CD4-positive, alpha-beta T cell treated with Interleukin-17A for 1 hour (primary cell): ENCODE measurements at places on chromosomes 4 and X.

DNA sequence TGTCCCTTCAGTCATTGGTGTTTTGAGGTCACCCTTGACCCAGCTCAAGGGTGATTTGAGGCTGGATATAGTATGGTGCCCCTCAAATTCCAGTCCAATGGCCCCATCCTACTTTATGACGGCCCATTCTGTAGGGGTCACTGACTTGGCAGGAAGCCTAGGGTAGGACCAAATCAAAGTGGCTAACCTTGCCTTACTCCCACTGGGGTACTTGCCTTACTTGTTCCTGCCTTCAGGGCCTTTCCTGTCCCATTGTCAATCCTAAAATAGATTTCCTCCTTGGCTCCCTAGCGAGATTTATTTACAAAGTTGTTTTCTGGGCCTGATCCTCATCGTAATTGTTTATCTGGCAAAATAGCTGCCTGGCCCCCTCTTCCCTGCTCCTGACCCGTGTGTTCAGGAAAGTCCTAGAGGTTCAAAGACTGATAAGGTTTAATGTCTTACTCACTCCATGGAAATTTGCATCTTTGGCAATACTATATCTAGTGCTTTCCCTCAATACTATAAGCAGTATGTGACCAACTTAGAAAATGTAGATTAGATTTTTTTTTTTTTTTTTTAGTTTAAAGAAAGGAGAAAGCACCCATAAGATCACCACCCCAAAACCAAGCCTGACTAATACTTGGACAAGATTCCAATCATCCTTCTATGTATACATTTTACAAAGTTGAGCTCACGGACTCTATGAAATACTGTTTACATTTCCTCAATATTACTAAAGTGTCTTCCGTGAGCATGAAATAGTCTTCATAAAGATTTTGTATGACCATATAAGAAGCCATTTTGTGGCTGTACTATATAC, 44.8 kb downstream of the MSN start:
- no peak for DNase-seq

- no peak for DNase-seq
Observed at GRCh38 chr4:8090312-8090711, 68.3 kb downstream of the ABLIM2 start.

- no peak for DNase-seq
Observed at GRCh38 chrX:136147976-136148375, 643 bp downstream of the FHL1 start.

DNA sequence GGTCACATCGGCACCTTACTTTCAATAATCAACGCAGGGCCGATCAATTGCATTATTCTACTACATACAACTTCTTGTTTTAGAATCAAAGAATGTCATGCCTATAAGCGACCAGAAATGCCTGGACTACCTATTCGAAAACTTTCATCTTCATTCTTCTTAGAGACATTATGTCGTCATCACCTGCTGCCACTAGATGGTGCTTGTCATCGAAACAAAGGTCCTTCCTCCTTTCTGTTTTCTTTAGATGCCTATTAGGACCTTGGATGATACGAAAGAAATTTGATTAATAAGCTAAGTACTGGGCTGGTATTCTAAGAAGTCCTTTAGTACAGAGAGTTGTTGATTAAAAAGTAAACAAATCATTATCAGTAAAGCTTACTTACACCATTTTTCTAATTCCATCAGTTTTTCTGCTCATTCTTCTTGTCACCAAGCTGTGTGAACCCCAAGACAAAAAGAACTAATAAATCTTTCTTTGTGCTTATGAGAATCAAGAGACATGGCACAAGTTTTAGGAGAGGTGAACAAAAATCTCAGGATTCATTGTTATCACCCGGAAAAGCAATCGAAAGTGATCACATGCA, 154.5 kb upstream of the SLC4A4 start:
- peak; percentile 67 for DNase-seq

GRCh38 chrX:134803060-134803459, 144.8 kb upstream of the PLAC1 start:
- no peak for DNase-seq

DNA sequence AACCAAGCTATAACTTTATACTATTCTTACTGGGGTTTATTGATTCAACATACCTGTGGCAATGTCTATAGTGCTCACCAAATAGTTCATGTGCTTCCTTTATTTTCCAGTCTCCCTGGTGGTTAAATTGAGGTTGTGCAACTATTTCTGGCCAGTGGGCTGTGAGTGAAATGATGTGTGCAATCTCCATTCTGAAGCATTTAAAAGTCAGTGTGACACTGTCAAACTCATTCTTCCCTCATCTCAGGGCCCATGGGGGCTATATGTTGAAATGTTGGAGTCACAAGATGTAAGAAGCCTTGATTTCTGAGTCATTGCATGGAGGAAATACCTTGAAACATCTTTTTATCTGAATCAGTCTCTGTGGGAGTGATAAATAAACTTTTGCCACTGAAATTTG, 414.3 kb upstream of the RPS6KA3 start:
- no peak for DNase-seq

DNA sequence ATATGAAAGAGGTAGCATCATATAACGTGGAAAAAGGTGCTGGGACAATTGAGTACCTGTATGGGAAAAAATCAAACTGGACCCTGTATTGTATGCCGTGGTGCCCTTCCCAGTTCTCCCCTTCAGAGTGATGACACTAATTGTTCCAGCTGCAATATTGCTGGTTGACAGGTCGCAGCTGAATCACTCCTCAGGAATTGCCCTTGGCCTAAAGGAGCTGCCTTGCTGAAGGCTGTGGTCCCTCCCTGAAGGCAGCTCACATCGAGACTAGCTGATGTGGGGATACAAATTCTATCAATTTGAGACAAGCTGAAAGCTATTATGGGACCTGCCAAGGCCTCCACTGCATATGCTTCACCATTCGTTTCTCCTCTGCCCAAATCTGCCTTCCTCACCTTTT, 39.3 kb upstream of the CXCL8 start:
- no peak for DNase-seq

GRCh38 chr4:81625422-81626417, 154.0 kb upstream of the RASGEF1B start:
- no peak for DNase-seq

DNA sequence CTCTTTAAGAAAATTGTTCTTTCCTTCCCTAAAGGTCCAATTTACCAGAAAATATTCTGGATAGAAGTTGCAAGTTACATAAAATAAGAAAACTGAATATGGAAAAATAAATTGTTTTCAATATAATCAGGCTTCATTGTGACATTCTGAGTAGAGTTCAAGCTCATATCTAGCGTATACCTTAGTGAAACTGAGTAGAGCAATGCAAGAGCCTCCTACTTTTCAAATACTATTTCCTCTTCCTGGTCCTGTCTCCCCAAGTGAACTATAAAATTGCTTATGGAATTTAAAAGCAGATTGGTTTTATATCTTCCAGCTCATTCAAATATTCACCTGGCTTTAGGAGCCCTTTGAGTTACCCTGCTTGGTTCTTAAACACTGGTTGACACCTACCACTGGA, 189.3 kb upstream of the GALNT7 start:
- no peak for DNase-seq

DNA sequence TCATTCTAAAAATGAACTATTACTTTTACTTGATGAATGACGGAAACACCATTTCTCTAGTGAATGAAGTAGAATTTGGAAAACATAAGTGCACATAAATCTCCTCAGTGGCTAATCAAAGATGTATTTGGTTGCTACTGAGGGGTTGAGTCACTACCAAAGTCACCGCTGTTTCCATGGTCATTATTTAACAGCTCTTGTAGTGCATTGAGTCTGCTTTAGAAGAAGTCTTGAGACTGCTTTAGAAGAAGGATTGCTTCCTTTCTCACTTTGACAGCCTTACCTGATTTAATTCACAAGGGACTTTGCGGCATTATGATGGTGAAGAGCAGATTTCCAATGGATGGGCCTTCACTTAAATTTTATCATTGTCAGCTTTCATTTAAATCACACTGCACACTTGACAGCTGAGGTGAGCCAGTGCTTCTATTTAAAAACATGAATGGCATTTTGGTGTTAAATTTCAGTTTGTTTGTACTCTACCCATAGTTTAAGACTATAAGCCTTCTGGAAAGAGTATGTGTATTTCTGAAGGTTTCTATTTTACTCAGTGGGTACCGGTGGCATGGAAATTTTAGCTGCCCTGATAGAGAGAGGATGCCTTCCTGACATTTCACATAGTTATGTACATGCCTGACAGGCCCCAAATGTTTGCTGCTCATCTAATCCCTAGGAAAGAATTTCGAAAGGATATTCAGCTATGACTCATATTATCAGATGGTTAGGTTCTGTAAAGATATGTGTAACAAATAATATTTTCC, 9.5 kb downstream of the ASB5 start:
- DNase-seq, result no peak

- no peak for DNase-seq
Observed at GRCh38 chrX:24002792-24003191, 24.2 kb downstream of the KLHL15 start.

DNA sequence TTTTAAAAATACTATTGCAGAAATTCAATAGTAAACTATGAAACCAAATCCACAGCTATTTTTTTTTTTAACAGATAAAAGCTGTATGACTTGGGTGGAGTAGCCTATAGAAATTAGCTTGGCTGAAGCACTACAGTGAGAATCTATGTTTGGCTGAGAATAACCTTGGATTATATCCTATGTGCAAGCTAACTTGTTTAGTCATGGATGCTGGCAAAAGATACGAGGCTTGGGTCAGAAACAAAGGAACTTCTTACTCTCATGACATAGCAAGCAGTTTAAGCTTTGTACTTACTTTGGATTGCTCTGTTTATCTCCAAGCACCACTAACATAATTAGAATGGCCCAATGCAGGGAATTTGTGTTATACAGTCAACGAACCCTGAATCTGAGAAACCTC, 119.2 kb upstream of the GRID2 start:
- DNase-seq, result no peak

DNA sequence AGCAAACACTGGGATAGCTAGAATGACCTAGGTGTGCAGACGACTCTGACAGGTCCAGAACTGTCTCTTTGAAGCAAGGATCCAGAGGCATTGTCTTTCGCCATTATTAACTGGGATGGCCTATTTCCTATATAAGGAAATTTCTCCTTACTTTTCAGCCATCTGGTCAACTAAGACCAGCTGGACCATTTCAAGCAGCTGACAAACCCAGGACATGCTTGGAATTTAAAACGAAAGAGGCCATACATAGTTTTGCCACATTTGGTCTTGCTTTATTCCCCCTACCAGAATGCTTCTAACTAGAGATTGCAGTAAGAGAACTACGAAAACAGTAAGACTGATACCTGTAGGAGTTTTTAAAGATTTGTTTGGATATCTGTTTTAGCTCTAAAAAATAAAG, 87.0 kb downstream of the GLRA2 start:
- no peak for DNase-seq

- peak; percentile 54 for DNase-seq
Observed at GRCh38 chr4:153204728-153205648, 745 bp downstream of the TRIM2 start.

GRCh38 chr4:83022724-83023450, 12.1 kb upstream of the COPS4 start:
- no peak for DNase-seq

- peak; percentile 17 for DNase-seq
Observed at GRCh38 chr4:147617841-147618691, 869 bp downstream of the TMEM184C start.

GRCh38 chrX:20545538-20545937, 278.8 kb upstream of the RPS6KA3 start:
- DNase-seq, result no peak

GRCh38 chr4:94507708-94508107, 56.0 kb downstream of the PDLIM5 start:
- no peak for DNase-seq

DNA sequence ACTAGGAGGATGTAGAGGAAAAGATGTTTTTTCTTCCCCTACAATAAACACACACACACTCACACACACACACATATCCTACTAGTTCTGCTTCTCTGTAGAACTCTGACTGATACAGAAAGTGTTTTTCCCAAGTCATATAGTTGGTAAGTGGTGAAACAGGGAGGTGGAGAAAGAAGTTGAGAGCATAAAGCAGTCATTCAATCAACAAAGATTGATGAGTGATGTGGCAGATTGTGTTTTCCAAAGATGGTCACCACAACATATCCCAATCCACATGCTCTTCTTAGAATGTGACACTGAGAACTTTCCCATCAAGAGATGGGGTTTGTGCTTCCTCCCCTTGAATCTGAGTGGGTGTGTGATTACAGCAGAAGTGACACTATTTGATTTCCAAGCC, 123.4 kb upstream of the ATP6AP2 start:
- no peak for DNase-seq
